ENCODE measurements at places on chromosomes 12 and 14. TPM values are rescaled to one million over a fixed set of nuclear protein-coding genes. Genes with fewer than 3 reads are reported as not detected.

GRCh38 chr14:79841433-79841832, 369.9 kb downstream of the DIO2 start:
- H3K27me3 ChIP-seq = no peaks in the 10 kb centered on the region
- H3K36me3 ChIP-seq = no peaks in the 10 kb centered on the region
- H3K4me1 ChIP-seq = no peaks in the 10 kb centered on the region
- no peak overlapping the region for H3K27ac ChIP-seq
- no peak for DNase-seq
- H3K4me3 ChIP-seq = no peak overlapping the region

DNA sequence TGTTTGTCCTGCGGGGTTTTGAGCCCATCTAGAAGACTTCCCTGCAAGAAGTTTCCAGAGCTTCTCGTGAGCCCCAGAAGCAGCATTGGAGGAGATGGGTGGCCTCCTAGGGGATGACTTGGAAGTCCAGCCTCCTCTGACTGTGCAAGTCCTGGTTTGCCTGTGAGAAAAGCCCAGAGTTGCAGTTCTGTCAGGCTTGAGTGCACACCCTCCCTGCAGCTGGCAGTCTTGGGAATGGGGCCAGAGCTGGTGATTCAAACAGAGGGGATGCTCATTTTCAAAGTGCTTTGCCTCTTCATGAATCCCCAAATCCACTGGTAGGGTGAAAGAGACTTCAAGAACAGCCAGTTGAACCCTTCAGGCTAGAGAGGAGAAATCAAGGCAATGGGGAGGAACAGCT, 3.9 kb upstream of the PPP1R1A start:
- peaks cover 60% of the 10 kb centered on the region for H3K27me3 ChIP-seq
- no peak for DNase-seq
- H3K36me3 ChIP-seq = no peaks in the 10 kb centered on the region
- H3K27ac ChIP-seq = no peak overlapping the region

GRCh38 chr14:71620401-71620800, 311.8 kb upstream of the RGS6 start:
- DNase-seq = no peak
- H3K27ac ChIP-seq = no peak overlapping the region
- H3K27me3 ChIP-seq = no peaks in the 10 kb centered on the region
- H3K36me3 ChIP-seq = no peaks in the 10 kb centered on the region

GRCh38 chr12:4106621-4107020, 166.9 kb upstream of the CCND2 start:
- no peak for DNase-seq
- H3K4me3 ChIP-seq = no peak overlapping the region
- H3K4me1 ChIP-seq = no peaks in the 10 kb centered on the region

The INSM2 gene
- not detected for total RNA-seq

The LUM gene
- total RNA-seq = 1,088 TPM

The HCAR3 gene
- total RNA-seq = 2.8 TPM

The LMO3 gene
- 228 TPM for total RNA-seq

All from left lung (tissue), 14 donors.